ENCODE measurements at places on chromosomes 7 and 10. TPM values are rescaled to one million over a fixed set of nuclear protein-coding genes. Genes with fewer than 3 reads are reported as not detected.

The NEUROG3 gene
- total RNA-seq: not detected

DNA sequence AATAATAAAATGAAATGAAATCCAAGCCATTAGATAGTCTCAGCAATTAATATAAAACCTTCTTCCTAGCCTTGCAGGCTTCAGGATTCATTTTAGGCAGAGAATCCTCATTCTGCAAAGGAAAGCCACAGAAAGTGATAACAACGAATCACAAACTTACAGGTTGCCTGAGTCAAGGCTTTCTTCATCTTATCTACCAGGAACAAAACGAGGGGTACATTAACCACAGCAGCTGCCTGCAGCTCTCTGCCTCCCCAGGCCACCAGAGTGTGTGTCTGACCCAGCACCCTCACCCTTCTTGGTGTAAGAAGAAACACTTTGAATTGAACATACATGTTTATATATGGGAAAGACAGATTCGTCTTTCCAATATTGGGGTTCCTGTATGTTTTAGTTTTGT lies 12.5 kb upstream of the TNS3 start:
- DNase-seq: no peak

The TMEM26 gene
- total RNA-seq: 0.23 TPM

GRCh38 chr10:71144824-71145223 lies 67.5 kb upstream of the UNC5B start:
- no peak for DNase-seq

DNA sequence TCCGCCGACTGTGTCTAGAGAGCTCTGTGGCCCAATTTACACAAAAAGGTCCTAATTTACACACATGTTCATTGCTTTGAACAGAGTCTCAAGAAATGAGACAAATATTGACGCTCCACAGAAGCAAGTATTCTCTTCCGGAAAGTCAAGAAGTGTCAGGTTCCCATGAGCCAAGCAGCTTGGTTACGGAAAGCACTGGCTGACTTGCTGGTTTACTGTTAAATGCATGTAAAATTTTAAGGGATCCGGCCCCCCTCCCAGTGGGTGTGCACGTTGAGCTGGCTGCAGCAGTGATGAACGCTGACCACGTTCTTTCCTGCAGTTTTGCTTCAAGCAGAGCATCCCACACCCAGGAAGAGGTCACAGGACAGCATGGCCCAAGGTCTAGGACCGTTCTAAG lies 76.8 kb downstream of the DIP2C start:
- DNase-seq: no peak

DNA sequence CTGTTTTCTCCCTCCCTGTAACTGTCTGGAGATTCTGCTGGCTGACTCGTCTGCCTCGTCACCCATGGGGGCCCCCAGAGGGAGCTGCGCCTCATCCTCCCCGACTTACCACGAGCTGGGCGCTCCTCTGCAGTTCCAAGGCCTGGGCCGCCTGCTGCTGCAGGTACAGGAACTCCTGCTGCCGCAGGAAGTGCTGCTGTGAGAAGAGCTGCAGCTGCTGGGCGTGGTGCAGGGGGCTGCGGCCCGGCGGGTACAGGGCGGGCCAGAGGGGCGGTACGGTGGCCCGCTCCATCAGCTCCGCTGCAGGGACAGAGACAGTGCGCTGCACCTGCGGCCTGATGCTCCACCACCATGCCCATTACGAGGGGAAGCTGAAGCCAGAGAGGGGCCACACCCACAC lies 47.7 kb downstream of the TNRC18 start:
- DNase-seq: no peak

The PRR15 gene
- 14.0 TPM for total RNA-seq

DNA sequence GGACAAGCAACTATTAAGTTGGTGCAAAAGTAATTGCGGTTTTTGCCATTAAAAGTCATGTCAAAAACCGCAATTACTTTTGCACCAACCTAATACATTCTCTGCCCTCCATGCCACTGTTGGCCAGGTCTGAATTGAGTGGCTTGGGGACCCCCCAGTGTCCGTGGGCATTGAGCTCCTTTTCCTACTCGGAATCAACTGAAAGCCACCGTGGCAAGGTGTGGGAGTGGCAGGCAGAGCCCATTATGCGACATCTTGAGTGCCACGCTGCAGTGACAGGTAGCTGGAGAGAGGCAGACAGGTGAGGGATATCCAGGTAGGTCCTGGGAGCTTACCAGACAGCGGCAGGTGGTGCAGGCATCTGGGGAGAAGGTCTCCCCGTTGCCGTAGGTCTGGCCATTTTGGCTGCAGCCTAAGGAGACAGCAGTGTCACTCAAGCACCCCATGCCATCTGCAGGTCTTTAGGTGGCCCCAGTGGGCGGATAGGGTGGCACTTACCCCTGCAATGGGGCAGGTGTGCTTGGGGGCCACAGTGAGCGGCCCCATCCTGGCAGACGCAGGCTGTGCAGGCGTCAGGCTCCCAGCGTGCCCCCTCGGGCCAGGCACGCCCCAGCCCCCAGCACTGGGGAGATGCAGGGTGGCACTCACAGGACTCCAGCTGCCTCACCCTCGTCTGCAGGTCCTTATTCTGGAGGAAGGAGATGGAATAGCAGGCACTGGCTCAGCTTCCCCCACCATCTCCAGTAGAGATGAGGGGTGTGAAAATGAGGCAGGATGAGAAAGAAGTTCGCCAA lies 3.5 kb downstream of the KCP start:
- DNase-seq: no peak
